ENCODE measurements at places on chromosomes 6 and 20. TPM values are rescaled to one million over a fixed set of nuclear protein-coding genes. Genes with fewer than 3 reads are reported as not detected.

NHLRC1 gene
- 0.20 TPM for total RNA-seq

TRAM2 gene
- 49.1 TPM for total RNA-seq

RBM24 gene
- total RNA-seq: 1.2 TPM

PI16 gene
- not detected for total RNA-seq

TREM2 gene
- not detected for total RNA-seq

SOD2 gene
- total RNA-seq: 304 TPM

MOCS1 gene
- 11.7 TPM for total RNA-seq

STMND1 gene
- total RNA-seq: not detected

CLPSL1 gene
- not detected for total RNA-seq

GJA10 gene
- not detected for total RNA-seq

PDRG1 gene
- 22.1 TPM for total RNA-seq

PPP1R14C gene
- total RNA-seq: not detected

GFOD1 gene
- total RNA-seq: 6.4 TPM

- H3K4me1 ChIP-seq: peaks cover 18% of the 10 kb centered on the region
- H3K27me3 ChIP-seq: no peaks in the 10 kb centered on the region
- no peaks in the 10 kb centered on the region for H3K36me3 ChIP-seq
- no peak overlapping the region for H3K4me3 ChIP-seq
- no peak for DNase-seq
Measured at GRCh38 chr6:36419310-36419709, 23.3 kb downstream of the PXT1 start.

- DNase-seq: no peak
- H3K27me3 ChIP-seq: peaks cover 2% of the 10 kb centered on the region
- H3K4me1 ChIP-seq: peaks cover 43% of the 10 kb centered on the region
- H3K36me3 ChIP-seq: peaks cover 3% of the 10 kb centered on the region
- peak overlapping the region; percentile 85 for H3K4me3 ChIP-seq
Measured at GRCh38 chr6:5259428-5259827, 1.3 kb downstream of the LYRM4 start.

DNA sequence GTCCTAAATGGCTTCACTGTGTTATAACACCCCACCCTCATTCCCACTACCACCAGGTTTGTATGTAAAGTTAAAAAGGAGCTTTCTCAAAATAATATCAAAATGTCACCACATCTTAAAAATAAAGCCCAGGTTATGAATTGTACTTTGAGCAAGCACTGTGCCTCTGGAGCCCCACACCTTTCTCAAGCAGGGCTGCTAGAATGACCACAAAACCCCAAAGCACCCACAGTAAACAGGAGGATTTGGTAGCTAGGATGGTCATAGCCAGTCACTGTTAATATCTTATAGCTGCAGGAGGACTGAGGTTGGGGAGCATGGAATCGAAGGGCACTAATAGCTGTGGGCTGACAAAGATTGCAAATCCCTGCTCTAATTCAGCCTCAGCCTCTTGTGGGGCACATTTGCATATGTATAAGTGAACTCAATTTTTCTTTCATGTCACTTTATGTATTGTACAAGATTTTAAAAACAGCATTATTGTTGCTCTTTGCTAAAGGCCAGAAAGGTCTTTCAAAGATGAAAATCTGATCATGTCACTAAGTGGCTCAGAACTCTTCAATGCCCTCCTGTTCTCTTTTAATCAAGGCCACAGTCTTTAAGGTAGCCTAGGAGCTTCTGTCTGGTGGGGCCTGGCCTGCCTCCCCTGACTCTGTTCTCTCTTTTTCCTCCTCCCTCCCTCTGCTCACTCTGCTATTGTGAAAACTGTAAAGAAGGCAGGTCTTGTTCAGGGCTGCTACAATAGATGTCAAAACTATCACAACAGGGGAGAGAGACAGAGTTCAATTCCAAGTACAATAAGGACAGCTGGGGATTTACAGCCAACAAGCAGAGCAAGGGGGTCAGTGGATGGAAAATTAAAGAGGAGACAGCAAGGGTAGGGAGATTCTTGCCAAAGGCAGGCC is 101.6 kb downstream of the TMEM200A start:
- no peaks in the 10 kb centered on the region for H3K36me3 ChIP-seq
- DNase-seq: no peak
- H3K27ac ChIP-seq: no peak overlapping the region
- H3K4me3 ChIP-seq: no peak overlapping the region
- H3K4me1 ChIP-seq: no peaks in the 10 kb centered on the region

- peaks cover 29% of the 10 kb centered on the region for H3K4me1 ChIP-seq
- no peaks in the 10 kb centered on the region for H3K36me3 ChIP-seq
- H3K27me3 ChIP-seq: peaks cover 1% of the 10 kb centered on the region
- no peak for DNase-seq
- H3K4me3 ChIP-seq: no peak overlapping the region
Measured at GRCh38 chr6:37033819-37034795, 28.7 kb downstream of the FGD2 start.

DNA sequence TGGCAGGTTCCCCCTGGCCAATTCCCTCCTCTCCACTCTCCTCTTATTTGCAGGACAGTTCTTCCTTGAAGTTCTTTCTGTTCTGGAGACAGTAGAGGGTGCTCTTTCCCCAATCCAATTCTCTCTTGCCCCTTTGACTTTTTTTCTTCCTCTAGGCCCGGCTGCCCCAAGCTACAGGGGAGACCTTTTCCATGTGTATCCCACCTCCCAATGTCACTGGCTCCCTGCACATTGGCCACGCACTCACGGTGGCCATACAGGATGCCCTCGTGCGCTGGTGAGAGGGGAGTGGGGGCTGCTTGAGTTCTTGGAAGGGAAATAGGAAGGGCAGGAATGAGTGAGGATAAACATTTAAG is 1.5 kb downstream of the VARS2 start:
- DNase-seq: peak; percentile 76
- H3K36me3 ChIP-seq: peaks cover 57% of the 10 kb centered on the region
- no peak overlapping the region for H3K27ac ChIP-seq
- peaks cover 27% of the 10 kb centered on the region for H3K4me1 ChIP-seq

DNA sequence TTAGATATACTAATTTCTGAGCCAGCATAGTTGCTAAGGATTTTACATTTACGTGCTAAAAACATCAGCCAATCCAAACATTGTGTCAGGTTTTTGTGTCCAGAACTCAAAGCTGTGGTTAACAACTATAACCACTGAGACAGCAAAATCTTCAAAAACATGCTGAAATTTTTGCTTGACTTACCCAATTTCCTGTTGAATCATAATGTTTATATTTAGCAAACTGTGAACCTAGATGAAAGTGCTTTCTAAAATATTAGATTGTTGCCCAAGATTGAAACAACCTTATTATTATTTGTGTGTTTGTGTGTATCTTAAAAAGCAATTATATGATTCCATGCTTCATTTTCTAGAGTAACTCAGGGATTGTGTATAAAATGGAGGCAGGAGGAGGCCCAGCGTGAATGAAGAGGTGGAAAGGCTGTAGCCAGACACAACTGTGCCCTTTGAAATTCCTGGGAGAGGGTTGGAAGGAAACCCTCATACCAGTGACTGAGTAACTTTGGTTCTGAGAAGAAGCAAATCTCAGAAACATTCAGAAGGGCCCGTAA is 48.0 kb downstream of the ARMC2 start:
- no peaks in the 10 kb centered on the region for H3K27me3 ChIP-seq
- no peak for DNase-seq
- H3K27ac ChIP-seq: no peak overlapping the region
- H3K36me3 ChIP-seq: no peaks in the 10 kb centered on the region
- no peak overlapping the region for H3K4me3 ChIP-seq

GRCh38 chr20:15188415-15188814 is 851.0 kb upstream of the FLRT3 start:
- no peaks in the 10 kb centered on the region for H3K36me3 ChIP-seq
- DNase-seq: no peak
- H3K4me3 ChIP-seq: no peak overlapping the region
- peaks cover 16% of the 10 kb centered on the region for H3K4me1 ChIP-seq

GRCh38 chr6:579339-579738 is 77.6 kb downstream of the HUS1B start:
- H3K27ac ChIP-seq: no peak overlapping the region
- no peaks in the 10 kb centered on the region for H3K36me3 ChIP-seq
- peak; percentile 25 for DNase-seq
- H3K4me1 ChIP-seq: no peaks in the 10 kb centered on the region
- no peak overlapping the region for H3K4me3 ChIP-seq

DNA sequence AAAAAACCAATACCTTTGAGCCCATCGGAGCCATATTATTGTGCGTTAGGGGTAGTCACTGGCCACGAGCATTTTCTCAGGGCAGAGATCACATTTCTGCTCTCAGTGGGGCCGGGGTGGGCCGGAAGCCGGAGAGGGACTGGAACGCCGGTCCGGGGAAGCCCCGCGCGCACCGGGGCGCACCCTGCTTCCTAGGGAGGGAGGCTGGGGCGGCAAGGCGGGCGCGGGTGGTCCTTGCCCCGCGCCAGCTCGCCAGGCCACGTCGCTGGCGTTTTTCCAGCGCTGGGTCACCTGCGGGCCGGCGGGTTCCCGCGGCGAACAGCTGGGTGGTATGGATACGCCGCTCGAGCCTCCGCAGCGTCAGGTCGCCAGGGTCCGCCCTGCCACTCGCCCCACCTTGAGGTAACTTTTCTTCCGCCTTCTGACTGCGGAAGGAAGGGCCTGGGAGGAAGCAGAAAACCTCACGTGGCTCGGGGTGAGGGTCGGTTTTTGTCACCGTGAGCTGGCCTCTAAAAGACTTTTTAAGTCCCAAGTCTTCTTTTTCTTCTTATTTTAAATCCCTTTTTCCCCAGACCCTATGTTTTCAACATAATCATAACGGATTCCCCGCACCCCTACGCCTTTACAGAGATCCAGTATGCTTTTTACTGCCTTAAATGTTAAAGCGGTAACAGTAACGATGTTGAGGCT is 2.7 kb upstream of the EEF1A1 start:
- peaks cover 22% of the 10 kb centered on the region for H3K4me1 ChIP-seq
- no peaks in the 10 kb centered on the region for H3K27me3 ChIP-seq
- H3K27ac ChIP-seq: peak overlapping the region; percentile 97
- H3K36me3 ChIP-seq: peaks cover 18% of the 10 kb centered on the region

DNA sequence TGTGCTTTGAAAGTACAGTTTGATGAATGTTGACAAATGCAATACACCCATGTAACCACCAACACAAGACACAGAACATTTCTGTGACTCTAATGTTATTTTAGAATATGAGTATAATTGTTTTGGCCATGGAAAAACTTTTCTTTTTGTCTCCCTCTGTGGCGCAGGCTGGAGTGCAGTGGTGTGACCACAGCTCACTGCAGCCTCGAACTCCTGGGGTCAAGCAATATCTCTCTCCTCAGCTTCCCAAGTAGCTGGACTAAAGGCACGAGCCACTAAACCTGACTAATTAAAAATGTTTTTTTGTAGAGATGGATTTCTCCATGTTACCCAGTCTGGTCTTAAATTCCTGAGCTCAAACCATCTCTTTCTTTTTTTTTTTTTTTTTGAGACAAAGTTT is 20.3 kb upstream of the BCAS4 start:
- H3K4me1 ChIP-seq: peaks cover 7% of the 10 kb centered on the region
- no peaks in the 10 kb centered on the region for H3K36me3 ChIP-seq
- no peak overlapping the region for H3K4me3 ChIP-seq
- no peak overlapping the region for H3K27ac ChIP-seq

DNA sequence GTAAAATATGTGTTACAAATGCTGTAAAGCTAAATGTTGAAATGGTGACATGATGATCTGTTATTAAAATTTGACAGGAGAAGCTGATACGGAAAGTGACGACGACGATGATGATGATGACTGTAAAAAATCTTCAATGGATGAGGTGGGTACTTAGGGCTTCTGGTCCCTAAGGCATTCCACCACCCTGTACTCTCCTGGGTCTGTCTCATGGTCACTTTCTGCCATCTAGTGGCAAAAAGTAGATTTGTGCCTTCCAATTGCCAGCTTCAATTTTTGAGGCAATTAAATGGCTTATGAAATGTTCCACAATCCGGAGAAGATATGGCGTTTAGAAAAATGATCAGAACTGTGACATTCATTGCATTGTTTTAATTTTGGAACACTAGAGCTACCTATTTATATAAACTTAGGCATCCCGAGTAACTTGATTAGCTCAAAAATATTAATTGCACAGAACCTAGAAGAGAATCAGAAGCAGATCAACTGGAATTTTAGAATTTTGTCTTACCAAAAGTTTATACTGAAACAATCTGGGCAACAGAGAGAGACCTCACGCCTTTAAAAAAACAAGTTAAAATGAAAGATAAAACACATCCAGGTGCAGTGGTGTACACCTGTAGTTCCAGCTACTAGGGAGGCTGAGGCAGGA is 346.5 kb upstream of the PLCB4 start:
- peak; percentile 83 for DNase-seq
- H3K27ac ChIP-seq: no peak overlapping the region
- peaks cover 10% of the 10 kb centered on the region for H3K36me3 ChIP-seq
- H3K4me3 ChIP-seq: no peak overlapping the region
- H3K27me3 ChIP-seq: no peaks in the 10 kb centered on the region
- no peaks in the 10 kb centered on the region for H3K4me1 ChIP-seq

GRCh38 chr6:152290693-152291092 is 346.5 kb downstream of the SYNE1 start:
- no peak overlapping the region for H3K27ac ChIP-seq
- H3K36me3 ChIP-seq: no peaks in the 10 kb centered on the region
- no peak for DNase-seq
- no peaks in the 10 kb centered on the region for H3K27me3 ChIP-seq

DNA sequence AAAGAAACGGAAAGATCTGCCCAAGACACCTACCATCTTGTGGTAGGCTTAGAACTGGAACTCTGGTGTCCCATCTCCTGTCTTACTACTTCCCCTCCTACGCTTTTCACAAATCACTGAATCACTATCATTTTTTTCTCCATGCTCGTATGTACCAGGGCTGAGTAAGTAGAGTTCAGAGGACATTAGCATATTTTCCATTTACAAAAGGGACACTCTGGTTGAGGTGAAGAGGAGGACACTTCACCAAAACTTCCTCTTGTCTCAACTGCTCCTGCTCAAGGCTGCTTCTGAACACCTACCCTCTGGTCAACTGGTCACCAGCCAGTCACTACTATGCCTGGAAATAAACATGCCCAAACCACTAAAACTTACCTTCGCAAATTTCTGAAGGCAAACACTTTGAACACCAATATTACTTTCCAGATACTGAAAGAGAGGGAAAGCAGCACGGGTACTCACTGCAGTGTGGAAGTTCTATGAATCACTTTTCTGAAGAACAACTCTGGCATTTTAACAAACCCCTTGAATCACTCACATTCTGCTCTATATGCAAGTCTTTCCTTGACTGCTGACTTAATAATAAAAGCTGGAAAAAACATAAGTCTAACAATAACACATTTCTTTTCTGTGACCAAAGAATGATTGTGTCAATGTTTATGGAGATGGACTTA is 123.3 kb downstream of the INSM1 start:
- no peak overlapping the region for H3K4me3 ChIP-seq
- H3K27ac ChIP-seq: no peak overlapping the region
- peaks cover 7% of the 10 kb centered on the region for H3K36me3 ChIP-seq

DNA sequence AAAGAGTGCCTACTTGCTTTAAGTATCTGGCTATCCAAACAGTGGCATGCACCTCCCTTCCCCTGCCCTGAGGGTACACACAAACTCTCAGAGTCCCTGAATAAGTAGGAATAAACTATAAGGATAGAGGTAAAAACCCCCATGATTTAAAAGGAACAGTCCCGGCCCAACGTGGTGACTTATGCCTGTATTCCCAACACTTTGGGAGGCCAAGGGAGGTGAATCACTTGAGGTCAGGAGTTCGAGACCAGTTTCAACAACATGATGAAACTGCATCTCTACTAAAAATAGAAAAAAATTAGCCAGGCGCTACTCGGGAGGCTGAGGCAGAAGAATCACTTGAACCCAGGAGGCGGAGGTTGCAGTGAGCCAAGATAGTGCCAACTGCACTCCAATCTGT is 22.2 kb downstream of the SAMHD1 start:
- H3K36me3 ChIP-seq: peaks cover 17% of the 10 kb centered on the region
- H3K27me3 ChIP-seq: no peaks in the 10 kb centered on the region
- peaks cover 48% of the 10 kb centered on the region for H3K4me1 ChIP-seq
- H3K4me3 ChIP-seq: no peak overlapping the region

- H3K4me3 ChIP-seq: peak overlapping the region; percentile 21
- DNase-seq: peak; percentile 99
- H3K27me3 ChIP-seq: no peaks in the 10 kb centered on the region
- H3K4me1 ChIP-seq: peaks cover 65% of the 10 kb centered on the region
- no peaks in the 10 kb centered on the region for H3K36me3 ChIP-seq
- peak overlapping the region; percentile 34 for H3K27ac ChIP-seq
Measured at GRCh38 chr20:1469925-1470571, 3.4 kb upstream of the NSFL1C start.

Data from HepG2 (cell line).